ENCODE measurements at places on chromosomes 12 and 14.

GRCh38 chr12:30813525-30814294 lies 59.0 kb upstream of the CAPRIN2 start:
- no peak for DNase-seq

- DNase-seq, result no peak
Measured at GRCh38 chr14:75489480-75489837, 32.8 kb upstream of the BATF start.

DNA sequence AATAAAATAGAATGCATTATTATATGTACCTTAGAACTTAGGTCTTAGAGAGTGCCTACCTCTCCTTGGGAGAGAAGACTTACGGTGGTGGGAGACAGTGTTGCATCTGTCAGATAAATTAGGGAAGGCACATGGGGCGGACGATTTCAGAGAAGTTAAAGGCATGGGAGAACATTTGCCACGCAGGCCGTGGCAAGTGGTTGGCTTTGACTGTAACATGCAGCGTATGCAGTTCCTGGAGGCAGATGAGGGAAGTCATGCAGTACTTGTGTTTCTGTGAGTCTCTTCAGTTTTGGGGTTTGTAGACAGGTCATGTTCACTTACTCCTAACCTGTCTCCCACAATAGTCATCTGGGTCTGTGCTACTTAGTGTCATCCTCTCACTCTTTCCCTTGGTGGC lies 43.6 kb downstream of the ETV6 start:
- no peak for DNase-seq

DNA sequence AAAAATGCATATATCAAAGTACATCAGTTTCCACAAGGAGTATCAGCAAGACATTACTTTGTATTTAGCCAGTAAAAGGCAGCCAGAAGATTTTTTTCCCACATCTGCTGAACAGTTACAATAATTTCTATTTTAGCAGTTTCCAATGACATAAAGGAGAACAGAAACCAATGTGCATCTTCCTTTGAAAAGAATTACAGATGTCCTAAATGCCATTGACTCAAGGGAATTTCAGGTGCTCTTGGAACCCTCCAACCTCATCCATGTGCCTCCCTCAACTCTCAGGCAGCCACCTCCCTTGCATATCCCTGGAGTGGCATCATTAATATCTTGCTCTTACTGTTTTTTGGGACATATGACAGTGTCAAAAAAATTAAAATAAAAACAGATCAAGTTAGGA lies 62.2 kb upstream of the ST8SIA1 start:
- no peak for DNase-seq

GRCh38 chr12:14920475-14921126 lies 17.7 kb downstream of the ERP27 start:
- DNase-seq, result no peak

DNA sequence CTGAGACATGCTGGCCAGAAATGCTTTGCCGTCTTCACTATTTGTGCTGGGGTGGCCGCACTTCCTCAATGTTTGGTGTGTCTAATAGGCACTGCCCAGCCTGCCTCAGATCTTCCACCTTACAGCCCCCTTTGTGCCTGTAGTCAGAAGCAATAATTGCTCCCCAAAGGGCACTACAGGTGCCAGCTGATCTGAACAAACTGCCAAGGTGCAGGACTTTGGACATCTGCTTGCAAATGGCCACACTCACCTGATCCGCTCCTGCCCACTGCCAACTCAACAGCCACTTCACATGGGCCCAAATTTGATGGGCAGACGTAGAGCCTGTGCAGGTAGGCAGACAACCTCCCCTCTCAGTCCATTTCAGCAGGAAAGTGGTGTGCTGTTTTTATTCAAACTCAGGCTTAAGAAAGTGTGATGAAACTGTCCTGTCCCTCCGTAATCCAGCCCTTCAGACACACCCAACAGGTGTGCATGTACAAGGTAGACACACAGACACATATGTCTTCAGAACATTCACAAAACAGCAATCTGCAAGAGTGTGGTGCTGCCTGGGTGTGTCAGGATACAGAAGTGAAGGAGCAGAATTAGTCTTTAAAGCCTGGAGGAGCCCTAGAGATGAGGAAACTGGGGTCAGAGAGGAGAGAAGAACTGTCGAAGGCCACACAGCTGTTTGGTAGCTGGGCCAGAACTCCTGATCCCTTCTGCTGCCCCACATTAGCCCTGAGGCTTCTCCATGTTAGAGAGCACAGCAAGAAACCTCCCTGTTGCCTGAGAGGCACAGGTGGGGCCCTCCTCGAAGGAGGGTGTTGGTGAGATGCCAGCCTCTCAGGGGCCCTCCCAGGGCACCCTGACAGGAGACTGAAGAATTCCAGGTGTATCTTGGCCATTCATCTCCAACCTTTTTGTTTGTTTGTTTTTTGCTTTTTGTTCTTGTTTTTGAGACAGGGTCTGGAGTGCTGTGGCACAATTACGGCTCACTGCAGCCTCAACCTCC lies 4.4 kb upstream of the KRT75 start:
- no peak for DNase-seq

DNA sequence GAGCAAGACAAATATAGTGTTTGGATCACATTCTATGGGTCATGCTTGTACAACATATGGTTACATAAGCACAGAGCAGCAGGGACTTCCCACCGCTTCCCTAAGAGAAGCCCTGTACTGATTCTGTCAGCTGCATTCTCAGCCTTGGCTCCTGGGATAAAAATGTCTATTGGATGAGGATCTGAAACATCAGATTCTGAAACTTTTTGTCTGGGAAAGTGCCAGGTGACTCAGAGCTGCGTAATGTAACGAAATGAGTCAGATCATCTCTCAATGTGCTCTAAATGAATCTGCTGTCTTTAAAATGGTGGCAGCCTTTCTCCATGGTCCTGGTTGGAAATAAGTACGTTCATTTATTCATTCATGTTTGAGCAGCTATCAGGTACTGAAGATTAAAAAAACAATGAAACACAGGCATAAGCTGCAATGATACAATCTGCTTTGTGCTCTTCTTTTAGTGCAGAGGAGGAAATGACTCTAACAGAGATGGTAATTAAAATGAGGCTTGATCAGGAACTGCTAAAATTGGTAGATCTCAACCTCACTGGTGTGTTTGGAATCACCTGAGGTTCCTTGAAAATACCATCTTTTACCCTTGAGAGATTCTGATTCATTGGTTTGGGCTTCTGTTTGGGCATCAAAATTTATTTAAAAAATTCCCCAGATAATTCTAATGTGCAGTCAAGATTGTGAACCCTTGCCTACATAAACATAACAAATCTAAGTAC lies 99.1 kb upstream of the NAP1L1 start:
- no peak for DNase-seq

- no peak for DNase-seq
Measured at GRCh38 chr12:84294246-84294645, 618.4 kb downstream of the SLC6A15 start.

- no peak for DNase-seq
Measured at GRCh38 chr12:102232036-102232435, 34.4 kb upstream of the PMCH start.

GRCh38 chr12:51421266-51421884 lies 3.3 kb upstream of the SLC4A8 start:
- no peak for DNase-seq

DNA sequence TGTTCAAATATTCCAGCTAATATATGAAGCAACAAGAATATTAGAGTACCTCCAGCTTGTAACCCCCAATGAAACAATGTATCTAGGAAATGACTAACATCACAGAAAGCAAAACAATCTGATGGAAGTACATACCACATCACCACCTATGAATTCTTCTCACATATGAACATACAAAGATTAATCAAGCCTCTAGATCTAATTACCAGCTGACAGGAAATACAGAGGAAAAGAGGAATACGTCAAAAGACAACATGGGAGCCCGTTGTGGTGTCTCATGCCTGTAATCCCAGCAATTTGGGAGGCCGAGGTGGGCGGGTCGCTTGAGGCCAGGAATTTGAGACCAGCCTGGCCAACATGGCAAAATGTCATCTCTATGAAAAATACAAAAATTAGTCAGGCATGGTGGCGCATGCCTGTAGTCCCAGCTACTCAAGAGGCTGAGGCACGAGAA lies 7.5 kb downstream of the NEDD8 start:
- DNase-seq, result no peak

DNA sequence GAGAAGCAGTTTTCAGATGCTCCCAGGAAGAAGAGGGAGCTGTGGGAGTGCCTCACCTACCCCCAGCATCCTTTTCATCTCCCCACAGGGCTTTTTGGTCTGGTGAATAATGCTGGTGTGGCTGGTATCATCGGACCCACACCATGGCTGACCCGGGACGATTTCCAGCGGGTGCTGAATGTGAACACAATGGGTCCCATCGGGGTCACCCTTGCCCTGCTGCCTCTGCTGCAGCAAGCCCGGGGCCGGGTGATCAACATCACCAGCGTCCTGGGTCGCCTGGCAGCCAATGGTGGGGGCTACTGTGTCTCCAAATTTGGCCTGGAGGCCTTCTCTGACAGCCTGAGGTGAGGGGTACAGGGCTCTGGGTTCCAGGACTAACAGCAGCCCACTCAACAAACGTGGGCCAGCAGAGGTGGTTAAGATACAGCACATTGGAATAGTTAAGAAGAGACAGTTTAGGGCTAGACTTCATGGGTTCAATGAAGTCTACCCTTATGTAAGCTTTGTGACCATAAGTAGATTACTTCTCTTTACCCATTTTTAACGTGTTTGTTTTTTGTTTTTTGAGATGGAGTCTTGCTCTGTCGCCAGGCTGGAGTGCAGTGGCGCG lies 1.5 kb downstream of the RDH5 start:
- DNase-seq, result no peak

DNA sequence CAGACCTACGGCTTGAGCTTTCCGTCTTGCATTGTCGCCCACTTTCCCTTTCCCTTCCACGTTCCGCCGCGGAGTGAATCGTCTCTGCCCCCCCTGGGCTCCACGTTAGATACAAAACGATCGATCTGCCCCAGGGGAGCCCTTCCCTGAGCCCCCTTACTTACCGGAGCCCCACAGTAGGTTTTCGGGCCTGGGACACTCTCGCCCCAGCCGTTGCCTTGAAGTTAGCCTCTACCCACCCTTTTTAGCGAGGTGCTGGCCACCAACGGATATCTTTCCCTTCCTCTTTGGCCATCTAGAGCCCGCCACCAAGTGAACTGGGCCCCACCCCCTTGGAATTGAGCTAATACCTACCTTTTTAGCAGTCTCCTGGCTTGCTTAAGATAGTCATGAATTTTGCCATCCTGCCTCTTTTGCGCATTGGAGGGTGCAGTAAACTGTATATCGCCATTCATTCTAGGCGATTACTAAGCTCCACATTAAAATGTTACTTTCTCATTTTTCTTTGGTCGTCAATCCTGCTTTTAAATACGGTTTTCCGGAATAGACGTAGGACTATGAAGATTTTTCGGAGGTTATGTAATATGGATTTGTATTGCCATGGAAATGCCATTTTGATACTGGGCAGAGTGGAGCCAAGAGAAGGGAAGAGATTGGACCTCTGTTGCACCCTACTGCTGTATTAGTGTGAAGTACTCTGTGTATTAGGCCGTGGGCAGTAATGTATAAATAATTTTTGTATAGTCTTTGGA lies 764 bp downstream of the RBM25 start:
- no peak for DNase-seq

- no peak for DNase-seq
Measured at GRCh38 chr12:107684990-107685359, 624 bp upstream of the PWP1 start.

DNA sequence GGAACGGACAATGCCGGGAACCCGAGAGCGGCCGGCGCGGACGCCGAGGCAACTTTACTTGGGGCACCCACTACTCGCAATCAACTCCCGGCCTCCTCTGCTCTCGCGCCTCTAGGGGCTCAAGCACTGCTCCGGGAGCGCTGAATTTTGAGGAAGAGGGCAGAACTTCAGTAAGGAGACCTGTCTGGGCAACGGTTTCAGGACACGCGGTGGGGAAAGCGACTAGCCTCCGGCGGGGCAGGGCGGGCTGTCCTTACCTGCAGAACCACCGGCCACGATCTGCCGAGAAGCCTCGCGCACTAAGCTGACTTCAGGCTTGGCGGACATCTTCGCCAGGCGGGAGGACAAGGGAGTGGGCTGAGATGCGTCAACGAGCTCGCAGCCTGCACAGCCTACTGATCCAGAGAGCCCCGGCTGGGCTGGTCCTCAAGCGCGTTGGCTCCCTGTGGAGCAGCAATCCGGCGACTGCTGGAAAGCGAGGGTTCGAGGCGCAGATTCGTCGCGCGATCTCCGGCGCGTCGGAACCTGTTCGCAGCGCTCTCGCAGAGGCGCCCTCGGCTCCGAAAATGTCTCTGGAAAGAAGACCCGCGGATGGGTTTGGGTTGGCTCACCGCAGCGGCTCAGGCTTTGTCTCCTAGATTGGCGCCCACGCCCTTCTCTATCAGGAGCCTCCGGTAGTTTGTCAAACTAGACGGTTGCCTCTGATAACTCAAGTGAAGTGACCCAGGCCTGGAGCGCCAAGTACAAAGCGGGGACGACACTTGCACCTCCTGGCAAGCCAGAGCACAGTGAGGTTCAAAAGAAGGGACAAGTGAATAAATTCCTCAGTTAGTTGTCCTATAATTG lies at the start of gene SLC25A21:
TSS of gene SLC25A21 (minus strand) at position 583 of the 846 bp plus-strand sequence.
- DNase-seq, result peak; percentile 14

DNA sequence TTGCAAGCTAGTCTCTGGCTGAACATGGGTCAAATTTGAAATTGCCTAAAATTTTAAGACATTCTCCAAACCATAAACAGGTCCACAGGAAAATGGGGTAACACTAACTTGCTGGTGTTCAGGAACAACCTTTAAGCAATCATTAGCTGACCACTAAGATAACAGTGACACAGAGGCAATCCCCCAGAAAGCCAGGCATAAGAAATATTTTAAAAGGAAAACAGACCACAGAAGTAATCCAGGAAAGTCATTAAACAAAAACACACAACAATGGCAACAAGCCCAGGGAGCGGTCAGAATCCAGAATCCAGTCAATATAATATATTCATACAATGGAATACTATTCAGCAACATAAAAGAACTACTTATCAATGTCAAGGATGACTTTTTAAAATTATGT lies 59.1 kb downstream of the LRP6 start:
- no peak for DNase-seq

GRCh38 chr12:122293081-122293480 lies 26.8 kb upstream of the VPS33A start:
- DNase-seq, result no peak

All from cortex of kidney (tissue), 1 donor.